Epithelial cell of proximal tubule (primary cell): ENCODE measurements at places on chromosomes 11 and 22.

GRCh38 chr11:23959462-23959861 is 537.4 kb upstream of the LUZP2 start:
- DNase-seq = no peak

DNA sequence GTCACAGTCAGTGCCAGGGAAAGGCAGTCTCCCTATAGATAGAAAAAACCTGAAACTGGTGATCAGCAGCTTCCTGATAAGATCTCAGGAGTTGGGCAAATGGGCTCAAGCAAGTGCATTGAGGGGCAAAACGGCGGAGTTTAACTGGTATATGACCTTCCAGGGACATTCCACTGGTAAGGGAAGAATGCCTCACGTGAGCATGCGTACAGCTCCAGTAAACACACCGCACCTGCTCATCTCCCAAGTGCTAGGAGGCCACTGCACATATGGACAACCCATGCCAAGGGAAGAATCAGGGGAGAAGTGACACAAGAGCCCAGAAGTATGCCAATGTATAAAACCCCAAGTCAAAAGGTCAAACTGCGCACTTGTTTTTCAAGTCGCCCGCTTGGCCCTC is 11.6 kb downstream of the HEPHL1 start:
- DNase-seq = no peak

GRCh38 chr11:95671768-95672167 is 117.8 kb downstream of the FAM76B start:
- DNase-seq = no peak

DNA sequence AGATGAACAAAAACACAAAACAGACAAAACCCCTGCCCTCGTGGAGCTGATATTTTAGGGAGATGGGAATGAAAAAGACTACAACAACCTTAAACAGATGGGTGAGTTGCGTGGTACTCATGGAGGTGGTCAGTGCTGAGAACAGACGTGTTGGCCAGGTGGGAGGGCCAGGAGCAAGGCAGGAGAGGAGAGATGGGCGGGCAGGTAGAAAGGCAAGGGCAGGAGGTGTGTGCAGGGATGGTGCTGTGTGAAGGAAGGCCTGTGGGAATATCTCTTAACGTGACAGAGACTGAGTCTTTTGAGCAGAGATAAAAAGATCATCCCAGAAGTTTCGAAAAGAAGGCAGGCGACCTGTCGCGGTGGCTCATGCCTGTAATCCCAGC is 7.0 kb downstream of the GAL start:
- no peak for DNase-seq

DNA sequence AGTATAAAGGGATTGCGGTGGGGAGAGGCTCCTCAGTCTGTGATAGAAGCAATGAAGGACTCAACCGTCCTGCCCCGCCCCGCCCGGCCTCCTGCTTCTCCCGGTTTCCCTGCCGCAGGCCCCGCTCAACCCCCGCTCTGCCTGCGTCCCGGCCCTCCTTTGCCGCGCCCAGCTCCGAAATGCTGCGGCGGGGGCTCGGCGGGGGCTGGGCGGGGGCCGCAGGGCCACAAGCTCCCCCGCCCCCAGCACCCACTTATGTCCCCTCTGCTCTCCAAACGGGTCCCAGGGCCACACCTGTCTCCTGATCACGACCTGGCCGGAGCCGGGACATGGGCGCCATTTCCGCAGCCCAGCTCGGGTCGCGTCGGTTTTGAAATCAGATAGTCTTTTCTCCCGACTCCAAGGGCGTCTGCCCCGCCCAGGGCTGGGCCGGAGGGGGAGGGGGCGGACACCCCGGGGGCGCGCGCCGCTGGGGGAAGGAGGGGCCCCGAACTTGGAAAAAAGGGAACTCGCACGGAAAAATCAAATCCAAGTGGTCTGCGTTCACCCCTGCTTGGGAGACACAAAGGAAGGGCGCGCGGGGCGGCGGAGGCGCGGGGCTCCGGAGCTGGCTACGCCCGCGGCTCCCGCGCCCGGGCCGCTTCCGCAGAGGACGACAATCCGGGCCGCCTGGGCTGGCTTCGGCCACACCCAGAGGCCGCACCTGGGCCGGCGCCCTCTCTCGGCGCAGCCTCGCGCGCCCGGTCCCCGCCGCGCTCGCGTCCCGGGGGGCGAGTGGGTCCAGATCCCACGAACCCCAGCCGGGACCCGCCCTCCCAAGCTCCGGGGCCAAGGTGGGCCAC is 70.6 kb upstream of the EP300 start:
- DNase-seq = no peak

- no peak for DNase-seq
Measured at GRCh38 chr22:31347251-31348008, 1.3 kb upstream of the PATZ1 start.

- DNase-seq = no peak
Measured at GRCh38 chr11:61111786-61112517, 9.7 kb downstream of the CD5 start.

DNA sequence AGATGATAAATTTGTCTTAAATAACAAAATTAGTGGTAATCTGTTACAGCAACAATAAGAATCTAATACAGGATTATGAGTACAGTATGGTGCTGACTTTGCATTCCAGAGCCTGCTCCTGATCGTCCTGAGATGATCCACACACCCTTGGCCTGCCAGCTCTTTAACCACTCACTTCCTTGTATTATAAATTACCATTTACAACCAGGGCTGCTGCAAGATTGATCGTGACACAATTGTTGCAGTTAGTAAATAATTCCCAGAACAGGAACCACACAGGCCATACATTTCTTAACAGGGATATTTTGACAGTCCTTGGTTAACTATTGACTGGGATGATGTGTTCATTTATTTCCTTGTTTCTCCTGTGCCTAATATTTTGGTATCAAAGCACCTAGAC is 3.8 kb upstream of the CBLIF start:
- DNase-seq = peak; percentile 85
